NCI-H1417 treated with DMSO at 0.1 percent for 48 hours (cell line): ENCODE measurements at places on chromosomes 4 and X.

DNA sequence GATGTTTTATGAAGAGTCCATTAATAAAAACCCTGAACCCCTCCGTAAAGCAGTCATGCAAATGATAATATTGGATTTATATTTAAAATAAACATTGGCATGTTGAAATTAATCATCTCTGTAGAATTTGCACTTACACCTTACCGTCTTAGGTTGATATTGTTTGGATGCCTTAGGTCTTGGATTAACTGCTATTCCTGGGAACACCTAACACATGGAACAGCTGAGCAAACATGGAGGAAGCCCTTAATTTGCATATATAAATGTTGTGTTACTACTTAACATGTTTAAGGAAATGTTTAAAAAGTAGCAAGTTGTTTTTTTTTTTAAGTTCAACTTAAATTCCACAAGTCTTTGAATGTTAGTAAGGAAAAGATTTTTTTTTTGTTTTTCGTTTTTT lies 62.5 kb downstream of the NSD2 start:
- no peak for DNase-seq

DNA sequence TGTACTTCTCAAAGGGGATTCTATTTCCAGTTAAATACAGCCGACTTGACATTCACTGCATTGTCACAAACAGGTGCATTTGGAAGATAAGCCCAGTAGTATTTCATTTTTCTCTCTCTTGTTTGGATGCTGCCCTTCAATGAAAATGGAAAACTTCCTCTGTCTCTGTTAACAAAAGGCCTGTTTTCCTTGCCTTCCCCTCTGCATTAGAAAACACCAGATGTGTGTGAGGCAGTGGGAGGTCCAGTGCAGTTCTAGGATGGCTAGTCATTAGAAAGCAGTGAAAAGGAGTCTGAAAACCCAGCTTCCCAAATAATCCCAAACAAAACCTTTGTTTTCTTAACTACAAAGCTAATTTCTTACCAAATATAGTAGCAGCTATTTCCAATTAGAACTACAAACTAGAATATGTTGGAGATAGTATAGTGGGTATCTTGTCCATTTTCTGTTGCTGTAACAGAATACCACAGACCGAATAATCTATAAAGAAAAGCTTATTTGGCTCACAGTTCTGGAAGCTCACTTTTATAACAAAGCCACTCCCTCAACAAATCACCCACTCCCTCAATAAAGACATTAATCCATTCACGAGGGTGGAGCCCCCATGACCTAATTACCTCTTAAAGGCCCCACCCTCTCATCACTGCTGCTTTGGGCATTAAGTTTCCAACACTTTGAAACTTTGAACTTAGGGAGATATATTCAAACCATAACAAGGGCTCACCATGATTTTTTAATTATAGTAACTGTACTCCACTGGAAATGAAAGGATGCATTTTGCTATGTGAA lies 452.1 kb upstream of the RPS6KA3 start:
- no peak for DNase-seq

DNA sequence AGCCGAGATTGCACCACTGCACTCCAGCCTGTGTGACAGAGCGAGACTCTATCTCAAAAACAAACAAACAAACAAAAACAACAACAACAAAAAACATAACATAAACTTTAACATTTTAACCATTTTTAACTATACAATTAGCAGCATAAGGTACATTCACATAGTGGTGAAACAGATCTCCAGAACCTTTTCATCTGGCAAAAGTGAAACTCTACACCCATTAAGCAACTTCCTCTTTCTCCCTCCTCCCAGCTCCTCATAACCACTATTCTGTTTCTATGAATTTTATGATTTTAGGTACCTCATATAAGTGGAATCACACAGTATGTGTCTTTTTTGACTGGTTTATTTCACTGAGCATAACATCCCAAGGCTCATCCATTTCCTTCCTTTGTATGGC lies 103.6 kb downstream of the FAM13A start:
- DNase-seq: no peak

- no peak for DNase-seq
These were observed 121.1 kb downstream of the SPATA18 start for GRCh38 chr4:52172166-52172565.

DNA sequence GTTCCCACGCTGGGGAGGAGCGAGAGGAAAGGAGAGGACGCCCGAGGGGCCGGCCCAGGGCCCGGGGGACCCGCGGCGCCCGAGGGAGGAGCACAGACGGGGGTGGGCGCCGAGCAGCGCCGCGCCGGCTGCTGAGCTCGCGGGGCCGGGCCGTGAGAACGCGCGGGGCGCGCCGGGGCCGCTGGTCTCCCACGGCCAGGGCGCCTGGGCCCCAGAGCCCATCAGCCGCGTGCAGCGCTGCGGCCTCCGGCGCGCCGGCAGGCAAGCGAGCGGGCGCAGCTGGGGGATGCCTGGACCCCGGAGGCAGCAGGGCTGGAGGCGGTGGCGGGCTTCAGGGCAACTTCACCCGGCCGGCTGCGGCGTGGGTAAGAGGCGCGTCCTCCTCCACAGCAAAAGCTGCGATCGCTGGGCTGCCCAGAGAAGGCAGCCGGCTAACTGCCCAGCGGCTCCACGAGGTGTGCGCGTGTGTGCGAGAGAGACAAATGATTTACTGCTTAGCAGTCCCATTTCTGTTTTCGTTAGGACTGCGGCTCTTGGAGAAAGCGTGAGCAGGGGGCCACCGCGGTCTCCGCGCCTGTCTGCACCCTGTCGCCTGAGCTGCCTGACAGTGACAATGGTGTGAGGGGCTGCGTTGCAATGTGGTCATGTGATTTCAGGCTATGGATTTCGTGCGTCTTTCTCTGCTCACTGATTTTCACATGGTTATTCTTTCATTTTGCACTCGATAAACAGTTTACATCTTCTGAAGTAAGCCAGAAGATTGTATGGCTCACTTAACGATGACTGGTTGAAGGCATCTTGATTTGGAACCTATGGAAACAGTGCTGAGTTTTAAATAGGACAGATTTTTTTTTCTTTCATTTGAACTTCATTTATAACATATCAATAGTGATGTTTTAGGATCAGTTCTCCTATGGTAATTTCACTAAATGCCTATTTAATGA lies 1.2 kb downstream of the GUCY1A1 start:
- no peak for DNase-seq

DNA sequence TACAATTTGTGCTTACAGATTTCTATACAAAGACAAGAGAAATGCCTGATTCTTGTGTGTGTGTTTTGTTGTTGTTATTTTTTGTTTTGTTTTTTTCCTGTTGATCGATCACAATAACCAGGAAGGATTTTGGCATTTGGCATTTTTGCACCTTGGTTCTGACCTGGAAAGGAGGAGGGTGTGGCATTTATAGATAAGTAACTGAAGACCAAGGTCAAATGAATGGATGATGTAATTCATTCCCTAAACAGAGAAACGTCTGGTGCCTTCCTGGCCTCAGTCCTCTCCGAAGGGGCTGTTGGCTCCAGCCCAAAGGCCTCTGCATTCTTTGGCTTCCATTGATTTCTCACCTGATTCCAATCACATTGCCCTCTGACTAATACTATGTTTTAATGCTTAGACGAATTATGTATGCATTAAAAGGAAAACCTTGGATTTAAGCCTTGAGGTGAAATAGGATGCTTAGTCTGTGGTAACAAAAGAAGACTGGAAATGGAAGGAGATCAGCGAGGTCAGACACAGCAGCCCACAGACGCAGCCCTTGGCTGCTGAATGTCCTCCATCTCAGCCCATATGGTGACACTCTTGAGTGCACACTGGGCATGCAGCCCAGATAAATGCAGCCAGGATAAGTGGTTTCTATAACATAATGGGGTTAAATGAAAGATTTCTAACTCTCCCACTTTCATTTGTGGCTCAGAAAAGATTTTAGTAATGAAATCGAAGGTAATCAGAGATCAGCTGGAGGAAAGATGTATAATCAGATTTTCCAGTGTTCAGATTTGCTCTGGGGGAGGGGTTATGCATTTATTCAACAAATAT lies 60.5 kb upstream of the TRIM2 start:
- DNase-seq: no peak

DNA sequence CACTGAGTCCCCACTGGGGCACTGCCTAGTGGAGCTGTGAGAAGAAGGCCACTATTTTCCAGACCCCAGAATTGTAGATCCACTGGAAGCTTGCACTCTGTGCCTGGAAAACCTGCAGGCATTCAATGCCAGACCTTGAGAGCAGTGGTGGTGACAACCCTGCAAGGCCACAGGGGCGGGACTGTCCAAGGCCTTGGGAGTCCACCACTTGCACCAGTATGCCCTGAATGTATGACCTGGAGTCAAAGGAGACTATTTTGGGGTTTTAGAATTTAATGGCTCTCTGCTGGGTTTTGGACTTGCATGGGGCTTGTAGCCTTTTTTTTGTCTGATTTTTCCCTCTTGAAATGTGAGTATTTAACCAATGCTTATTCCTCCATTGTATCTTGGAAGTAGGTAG lies 145.8 kb downstream of the MSN start:
- no peak for DNase-seq

- no peak for DNase-seq
These were observed 339.1 kb downstream of the PAPSS1 start for GRCh38 chr4:107380836-107381438.

DNA sequence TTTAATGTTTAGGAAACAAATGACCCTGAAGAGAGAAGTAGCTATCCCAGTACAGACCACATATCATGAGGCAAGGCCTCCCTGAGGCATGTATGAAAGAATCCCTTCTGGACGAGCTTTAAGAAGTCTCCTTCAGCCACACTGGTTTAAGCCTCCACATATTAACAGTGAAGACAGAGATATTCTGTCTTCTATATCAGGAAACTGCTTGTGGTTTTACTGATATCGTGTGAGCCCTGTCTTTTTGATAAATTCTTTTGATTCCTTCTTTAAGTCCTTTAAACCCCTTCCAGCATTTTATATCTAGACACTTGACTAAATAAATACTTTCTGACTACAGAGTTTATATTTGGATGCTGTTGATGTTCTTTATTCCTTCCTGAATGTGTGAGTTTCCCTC lies 45.9 kb upstream of the GPC4 start:
- no peak for DNase-seq

DNA sequence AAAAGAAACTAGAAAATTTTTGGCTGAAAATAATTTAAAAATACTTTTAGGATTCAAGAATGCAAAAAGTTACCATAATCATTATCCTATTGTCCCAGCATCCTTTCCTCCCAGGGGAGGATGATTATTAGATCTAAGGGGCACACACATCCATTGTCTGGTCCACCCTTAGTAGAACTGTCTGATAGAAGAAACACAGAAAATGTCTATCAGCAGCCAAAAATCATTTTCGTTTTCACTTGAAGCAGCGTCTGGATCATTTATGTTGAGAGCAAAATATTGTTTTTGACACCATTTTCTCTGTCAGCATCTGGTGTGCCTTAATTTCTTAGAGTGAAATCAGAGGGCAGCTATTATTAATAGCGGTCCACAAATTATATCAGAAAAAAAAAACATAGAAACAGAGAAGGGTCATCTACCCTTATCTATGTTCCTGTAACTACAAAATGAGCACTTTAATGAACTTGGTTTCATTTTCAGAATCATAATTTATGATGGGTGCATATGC lies 446.3 kb downstream of the TRAM1L1 start:
- no peak for DNase-seq

DNA sequence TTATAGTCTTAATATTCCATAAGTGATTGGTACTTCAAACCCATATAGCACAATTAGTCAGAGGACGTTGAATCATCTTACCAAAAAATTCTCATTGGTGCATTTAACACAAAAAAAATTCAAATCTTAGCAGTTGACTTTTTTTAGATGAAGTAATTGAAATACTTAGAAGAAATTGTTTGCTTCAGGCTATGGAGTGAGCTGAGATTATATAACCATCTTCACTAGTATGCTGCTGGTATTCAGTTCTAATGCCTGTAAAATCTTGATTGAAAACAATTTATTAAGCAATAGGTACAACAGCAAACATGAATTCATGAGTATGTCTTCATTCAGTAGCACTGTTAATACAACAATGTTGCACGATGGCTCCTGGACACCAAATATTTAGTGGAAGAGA lies 250.0 kb downstream of the GPM6A start:
- DNase-seq: no peak

DNA sequence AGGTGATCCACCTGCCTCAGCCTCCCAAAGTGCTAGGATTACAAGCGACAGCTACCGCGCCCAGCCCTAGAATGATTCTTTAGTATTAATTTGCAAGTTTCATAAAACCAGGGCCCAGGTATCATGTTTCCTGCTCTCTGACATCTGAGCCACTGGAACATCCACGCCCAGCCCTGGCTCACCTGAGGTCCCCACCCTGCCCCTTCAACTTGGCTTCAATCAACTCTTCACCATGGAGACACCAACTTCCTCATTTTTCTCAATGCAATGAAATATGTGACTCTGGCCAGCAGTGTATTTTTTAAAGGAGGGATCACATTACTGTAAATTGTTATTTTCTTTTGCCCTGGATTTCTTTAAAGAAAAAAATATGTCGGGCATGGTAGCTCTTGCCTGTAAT lies 3.9 kb downstream of the PRSS12 start:
- DNase-seq: no peak

DNA sequence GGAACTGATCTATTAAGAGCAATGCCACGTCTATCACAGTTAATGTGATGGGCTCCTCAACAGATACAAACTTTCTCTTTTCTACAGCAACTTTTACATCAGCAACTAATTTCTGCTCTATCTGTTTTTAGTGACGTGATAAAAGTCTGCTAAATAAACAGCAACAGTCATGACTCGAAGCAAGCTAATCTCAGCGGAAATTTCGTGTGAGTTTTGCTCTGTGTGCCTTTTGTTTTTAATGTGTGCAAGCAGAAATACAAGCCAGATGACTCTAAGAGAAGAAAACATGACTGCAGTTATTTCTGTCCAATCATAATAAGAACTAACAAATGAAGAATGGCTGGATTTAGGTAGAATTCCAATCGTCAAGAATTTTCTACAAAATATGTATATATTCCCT lies 214.3 kb downstream of the LDB2 start:
- DNase-seq: no peak

DNA sequence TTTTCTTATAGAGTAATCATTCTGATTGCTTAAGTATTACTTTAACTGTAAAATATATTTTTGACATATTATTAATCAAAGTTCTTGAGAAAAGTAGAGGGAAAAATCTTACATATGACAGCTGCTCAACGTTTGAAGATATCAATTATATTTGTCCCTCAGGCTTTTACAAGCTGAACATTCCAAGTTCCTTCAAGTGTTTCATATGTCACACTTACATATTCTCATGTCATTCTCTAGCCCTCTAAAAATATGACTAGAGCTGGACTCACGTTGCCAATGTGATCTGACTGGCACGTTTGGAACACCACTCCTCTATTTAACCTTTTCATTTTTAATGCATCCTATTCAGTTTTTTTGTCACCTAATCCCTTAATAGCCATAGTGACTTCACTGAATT lies 492.9 kb downstream of the PCDH18 start:
- no peak for DNase-seq

DNA sequence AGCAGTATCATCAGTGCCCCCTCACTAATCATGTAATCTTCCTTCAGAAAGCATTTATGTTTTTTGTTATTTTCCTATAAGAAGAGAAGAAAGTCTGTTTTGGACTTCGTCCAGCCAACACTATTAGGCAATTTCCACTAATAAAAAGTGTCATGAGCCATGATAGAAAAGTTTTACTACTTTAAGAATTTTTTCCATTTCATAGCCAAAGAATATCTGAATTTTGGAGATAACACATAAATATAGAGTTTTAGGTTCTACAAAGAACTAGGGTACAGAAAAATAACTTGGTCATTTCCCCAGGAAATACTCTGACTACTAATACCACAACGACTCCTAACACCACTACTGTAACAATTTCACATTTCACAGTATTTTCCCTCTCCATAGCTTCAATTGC lies 41.8 kb upstream of the VEGFC start:
- DNase-seq: no peak
